Stimulated activated CD4-positive, alpha-beta T cell treated with anti-CD3 and anti-CD28 coated beads, Interleukin-12 subunit alpha, Interleukin-12 subunit beta, amount 100 ng/mL, for 24 hours (primary cell): ENCODE measurements at places on chromosomes 7 and 10.
A peak's percentile ranks its signal among the peaks of the same experiment; 100 is the strongest.

DNA sequence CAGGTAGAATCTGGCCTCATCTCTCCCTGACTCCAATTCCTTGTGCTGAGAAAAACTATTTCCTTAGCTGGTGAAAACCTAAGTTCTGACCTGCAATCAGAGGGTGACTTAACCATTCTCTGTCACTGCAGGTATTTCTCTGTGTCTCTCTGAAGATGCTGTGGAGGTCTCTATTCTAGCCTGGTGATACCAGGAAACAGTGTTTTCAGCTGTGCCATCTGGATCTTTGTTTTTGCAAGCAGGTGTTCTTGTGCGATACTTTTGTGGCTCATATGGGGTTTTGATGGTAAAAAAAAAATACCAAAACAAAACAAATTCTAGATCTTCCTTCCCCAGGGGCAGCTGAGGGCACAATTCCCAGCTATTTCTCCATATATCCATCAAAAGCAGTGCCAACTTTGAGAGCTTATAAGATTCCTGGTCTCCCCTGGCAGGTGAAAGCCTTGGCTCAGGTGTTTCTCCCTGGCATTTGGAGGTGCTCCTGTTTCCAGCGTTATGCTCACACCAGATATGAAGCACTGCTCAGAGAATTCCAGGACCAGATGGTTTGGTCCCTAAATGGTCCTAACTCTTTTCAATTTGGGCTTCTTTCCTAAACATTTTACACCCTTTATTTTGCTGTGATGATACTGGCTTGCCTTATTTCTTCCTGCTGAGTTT lies 9.9 kb upstream of the NPVF start:
- no peak for DNase-seq

- no peak for DNase-seq
Observed at GRCh38 chr7:42671627-42672026, 240.2 kb downstream of the C7orf25 start.

DNA sequence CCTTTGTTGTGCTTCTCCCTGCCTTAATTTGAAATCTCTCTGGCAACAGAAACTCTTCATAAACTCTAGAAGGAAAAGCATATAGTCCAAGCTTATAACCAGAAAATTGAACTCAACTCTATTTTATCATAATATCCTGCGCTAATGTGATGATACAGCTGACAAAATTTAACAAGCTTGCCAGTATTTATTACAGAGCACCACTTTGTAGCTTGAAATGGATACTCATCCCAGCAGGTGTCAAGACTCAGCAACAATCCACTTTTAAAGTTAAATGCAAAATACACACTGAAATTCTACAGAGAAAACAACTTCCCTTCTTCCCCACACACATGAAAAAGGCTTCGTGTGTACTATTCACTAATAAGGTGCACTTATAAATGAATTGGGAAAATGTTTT lies 228.9 kb downstream of the AGMO start:
- no peak for DNase-seq

DNA sequence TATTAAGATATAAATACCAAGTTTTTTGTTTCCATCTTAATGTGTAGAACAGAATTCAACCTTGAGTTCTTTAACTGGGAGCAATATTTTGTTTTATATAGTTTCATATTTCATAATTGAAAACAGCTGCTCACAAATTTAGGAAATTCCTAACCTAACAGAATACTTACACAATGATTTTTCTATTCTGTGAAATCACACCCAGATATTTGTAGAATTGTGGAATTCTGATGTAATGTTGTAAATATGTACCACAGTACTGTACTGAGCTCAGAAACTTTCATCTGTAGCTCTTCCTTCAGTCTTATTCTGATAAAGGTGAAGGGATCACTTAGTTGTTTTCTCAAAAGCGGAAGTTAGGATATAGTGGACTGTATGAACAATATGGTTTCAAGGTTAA lies 143.4 kb upstream of the GLI3 start:
- no peak for DNase-seq

DNA sequence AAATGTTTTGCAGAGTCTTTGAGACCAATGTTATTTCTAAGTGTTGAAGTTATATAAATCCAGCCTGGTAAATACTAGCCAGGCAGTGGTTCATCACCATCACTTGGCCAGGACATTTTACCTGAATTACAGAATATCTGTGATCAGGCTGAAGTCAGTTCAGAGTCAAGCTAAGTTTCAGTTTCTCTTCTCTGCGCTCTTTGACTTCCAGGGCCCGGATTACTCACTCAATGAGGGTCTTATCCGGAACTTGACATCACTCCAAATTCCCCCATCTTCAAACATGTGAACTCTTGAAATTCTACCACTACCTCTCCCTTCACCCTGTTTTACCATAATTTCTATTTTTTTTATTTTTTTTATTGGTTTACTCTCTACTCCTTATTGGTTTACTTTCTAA lies 36.6 kb upstream of the CCAR1 start:
- no peak for DNase-seq

DNA sequence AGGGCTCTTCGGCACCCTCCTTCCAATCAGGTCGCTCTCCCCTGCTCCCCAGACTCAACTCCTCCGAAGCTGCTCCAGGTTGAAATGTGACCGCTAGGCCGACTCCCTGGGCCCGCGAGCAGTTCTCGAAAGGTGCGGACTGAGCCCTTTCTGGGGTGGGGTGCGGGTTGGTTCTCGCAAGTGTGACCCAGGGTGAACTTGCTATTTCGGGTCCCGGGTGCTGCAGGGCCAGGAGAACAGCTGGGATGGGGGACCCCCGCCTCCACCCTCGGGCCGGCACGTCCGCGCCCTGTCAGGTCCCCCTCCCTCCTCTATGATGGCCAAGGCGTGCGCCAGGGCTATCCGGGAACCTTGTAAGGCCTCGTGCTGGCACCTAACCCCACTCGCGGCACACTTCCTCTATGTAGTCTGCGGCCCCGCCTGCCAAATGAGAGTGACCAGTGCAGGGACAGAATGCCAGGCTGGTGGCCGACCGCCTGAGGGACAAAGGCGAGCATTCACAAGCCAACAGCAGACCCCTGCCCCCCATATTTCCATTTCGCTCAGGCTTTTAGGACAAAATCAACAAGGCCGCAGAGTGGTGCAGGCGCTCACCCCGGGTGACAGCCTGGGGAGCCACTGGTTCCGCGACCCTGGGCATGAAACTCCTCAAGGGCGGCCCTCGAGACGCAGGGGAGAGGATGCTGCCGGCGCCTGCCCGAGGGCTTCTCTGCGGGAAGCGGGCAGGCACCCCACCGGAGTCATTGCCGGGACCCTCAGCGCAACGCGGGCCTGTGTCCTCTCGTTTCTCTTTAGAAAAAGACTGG lies 13.7 kb upstream of the HOXA13 start:
- DNase-seq = no peak

DNA sequence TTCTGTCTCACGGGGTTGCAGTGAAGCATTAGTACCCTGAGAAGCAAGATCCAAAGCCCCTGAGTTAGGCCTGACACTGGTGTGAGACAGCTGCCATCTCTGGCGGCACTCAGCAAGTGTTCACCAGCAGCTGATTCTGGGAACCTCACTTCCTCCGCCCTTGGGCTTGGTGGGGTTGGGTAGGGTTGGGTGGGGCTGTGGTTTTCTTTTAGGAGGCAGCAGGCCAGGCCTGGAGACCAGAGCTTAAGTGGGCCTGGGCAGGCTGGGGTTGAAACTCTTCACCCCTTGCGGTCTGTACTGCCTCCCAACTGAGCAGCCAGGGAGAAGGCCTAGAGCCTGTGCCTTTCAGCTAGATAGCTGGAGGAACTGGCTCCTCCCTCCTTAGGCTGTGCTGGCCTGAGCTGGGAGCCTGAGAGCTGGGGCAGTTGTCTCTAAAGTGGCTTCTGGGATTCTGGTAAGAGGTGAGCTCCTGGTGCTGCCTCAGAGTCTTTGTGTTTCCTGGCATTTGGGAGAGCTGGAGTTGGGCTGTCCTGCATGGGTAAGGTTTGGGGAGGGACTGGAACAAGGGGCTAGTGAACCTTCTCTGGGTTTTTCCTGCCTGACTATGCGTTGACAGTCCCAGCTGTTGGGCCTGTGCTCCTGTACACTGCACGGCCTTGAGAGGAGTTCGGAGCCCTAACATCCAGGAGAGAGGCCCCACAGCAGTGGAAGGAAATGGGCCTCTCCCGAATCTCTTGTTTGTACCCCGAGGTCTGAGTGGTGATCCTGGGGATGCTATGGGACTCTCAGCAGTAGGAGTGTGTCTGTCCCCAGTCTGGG lies 5.1 kb downstream of the TSPAN14 start:
- DNase-seq = no peak

- DNase-seq = no peak
Observed at GRCh38 chr10:80460399-80461207, 6.5 kb downstream of the TSPAN14 start.

- DNase-seq = no peak
Observed at GRCh38 chr7:87480386-87480785, 4.9 kb upstream of the ABCB4 start.

- no peak for DNase-seq
Observed at GRCh38 chr10:482051-482501, 207.4 kb downstream of the DIP2C start.

DNA sequence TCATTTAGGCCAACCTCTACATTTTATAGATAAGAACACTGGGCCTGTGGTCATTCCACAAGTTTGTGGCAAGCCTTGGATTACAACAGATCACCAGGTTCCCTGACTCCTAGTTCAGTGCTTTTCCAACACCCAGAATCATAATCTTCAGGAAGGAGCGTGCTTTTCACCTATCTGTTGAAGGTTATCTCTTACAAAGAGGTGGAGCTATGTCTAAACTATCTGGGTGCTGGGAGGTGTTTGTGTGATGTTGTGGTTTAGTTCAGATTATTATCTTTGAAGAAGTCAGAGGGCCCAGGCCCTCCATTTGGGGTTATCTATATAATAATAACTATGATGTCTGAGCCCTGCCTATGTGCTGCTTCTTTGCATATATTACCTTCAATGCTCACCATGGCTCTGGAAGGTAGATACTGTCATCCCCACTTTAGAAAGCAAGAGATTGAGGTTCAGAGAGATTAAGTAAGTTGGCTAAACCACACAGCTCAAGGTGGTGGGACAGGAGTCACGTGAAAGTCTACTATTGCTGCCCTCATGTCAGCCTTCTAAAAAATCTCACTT lies 24.0 kb downstream of the IL2RA start:
- no peak for DNase-seq

DNA sequence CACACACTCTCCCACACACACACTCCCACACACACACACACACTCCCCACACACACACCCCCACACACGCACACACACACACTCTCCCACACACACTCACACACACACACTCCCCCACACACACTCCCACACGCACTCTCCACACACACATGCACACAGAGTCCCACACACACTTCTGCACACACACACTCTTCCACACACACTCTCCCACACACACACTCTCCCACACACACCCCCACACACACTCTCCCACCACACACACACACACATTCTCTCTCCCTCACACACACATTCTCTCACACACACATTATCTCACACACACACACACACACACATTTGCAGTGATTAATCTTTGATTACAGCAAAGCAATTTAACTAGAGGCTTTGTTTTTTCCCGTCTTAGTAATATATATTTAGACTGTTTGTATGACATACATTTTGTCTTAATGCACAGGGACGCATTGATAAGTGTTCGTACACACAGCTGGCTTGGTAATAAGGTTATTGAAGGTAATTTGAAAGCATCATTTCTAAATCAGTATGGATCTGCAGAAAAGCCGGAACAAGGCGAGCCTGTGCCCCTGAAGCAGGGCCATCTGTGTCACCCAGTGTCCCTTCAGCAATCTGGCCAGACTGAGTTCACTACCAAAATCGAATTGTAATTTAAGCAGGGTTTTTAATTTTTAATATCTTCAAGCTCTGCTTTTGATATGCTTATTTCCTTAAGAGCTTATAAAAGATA lies 69.9 kb upstream of the SH2B2 start:
- DNase-seq = no peak

DNA sequence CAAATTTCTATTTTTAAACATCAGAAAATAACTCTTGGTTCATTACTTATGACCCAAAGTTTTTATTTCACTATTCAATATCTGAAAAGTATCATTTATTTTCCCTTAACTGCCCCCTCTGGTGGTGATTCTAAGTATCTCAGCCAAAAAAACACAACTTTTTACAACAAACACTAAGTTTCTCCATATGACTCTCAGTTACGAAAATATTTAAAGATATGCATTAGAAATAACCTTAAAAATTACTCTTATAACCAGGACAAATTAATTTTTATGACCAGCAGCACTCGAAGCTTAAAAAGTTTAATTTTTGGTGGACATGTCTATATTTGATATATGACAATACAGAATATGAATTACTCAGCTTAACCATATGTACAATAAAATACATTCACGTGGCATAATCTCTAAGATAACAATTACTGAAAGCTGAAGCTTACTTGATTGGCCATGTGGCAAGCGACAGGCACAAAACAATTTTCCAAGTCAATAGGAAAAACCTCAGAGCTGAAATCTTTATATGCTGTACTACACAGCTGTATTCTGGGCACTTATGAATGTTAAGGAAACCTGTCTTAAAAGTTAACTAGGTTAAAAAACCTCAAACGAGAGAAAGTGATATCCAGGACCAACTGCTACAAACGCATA lies 2.3 kb downstream of the HNRNPA2B1 start:
- DNase-seq = no peak

GRCh38 chr7:141686074-141686473 lies 15.9 kb downstream of the DENND11 start:
- DNase-seq = no peak

DNA sequence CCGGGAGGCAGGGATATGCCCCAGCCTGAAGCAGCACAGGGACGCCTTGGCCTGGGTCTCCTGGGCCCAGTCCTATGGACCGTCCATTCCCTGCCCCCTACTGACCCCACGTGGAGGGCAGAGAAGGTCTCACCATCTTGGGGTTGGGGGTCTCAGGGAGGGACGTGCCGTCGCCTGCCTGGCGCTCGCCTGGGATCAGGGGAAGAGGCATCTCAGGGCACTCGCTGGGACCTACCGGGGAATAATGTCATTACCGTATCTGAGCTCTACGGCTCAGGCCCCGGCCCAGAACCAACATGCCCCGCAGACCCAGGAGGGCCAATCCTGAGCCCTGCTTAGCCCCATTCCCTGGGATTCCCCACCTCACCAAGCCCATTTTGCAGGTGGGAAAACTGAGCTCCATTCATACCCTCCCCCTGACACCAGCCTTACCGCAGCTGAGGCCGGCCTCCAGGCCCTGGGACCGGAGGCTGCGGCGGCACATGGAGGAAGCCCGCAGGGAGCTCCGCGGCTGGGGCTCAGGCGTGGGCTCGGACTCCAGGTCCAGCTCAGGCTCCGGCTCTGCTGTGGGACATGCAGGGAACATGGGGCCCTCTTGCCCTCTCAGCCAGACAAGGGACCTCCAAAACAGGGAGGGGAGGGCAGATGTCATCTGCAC lies 40.7 kb downstream of the GRID2IP start:
- DNase-seq = no peak

DNA sequence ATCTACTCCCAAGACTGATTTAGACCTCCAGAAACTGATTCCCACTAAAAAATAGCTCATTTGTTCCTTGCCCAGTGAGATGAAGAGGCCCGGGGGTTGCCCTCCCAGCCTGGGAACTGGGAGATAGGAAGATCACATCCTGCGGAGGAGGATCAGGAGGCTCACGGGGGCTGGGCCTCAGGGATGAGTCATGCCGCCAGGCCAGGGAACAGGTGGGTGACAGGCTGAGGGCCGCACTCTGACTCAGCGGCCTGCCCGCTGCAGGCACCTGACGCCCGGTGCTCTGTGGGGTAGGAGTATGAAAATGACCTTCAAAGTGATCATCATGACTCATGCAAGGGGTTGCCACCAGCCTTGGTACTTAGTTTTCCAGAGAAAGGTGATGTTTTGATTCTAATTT lies 104.5 kb upstream of the ZPBP start:
- peak; percentile 68 for DNase-seq

- DNase-seq = peak; percentile 60
Observed at GRCh38 chr10:71812016-71812912, 38.8 kb downstream of the PSAP start.

GRCh38 chr10:70537398-70538194 lies 59.0 kb downstream of the PALD1 start:
- no peak for DNase-seq
